ENCODE measurements at places on chromosomes 5 and 9.

DNA sequence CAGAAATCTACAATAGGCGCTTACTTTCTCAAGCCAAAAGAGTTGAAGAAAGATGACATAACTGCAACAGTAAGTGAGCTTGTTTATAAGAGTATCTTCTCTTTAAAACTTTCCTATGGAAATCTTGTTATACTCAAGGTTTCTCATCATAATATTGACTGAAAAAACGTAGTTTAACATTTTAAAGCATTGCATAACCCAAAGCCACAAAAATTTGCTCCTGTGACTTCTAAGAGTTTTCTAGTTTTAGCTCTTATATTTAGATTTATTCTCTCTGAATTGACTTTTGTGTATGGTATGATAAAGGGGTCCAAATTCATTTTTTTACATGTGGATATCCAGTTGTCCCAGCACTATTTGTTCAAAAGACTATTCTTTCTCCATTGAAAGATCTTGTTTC is 15.2 kb downstream of the WDR36 start:
- peak; percentile 4 for DNase-seq
- H3K27ac ChIP-seq = no peak overlapping the region
- no peak overlapping the region for H3K4me3 ChIP-seq
- H3K4me1 ChIP-seq = no peaks in the 10 kb centered on the region
- peaks cover 6% of the 10 kb centered on the region for H3K36me3 ChIP-seq

DNA sequence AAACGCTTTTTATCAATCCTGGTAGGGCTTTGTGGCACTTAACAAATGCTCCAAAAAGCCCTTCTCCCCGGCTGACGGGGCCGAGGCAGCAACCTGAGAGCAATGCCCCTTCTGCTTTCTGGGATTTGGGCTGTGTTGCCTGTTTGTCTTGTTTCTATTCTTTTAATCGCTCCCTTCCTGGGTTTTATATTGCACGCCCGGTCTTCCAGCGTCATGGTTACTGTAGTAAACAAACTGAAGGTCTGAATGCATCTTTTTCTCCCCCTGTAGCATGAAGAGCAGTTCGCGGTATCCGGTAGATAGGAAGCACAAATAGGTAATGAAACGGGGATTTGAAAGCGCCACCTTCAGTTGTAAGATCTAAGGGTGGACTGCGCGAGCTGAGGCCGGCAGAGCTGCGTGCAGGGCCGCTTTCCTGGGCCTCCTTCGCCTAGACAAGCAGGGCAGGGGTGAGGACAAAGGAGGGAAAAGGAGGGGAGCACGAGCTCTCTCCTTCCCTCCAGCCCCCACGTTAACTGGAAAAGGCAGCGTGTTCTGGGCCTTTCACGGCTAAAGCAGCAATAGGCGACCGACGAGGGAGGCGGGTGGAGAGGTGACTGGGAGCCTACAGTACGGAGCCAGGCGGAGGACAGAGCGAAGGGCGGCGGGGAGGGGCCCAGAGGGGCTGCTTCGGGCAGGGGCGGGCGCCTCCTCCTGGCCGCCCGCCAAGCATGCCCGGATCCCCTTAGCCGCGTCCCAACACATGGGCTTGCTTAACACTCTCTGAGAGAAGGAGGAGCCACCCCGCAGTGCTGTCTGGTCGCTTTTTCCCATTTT is 49.3 kb upstream of the ZNF366 start:
- no peaks in the 10 kb centered on the region for H3K27me3 ChIP-seq
- H3K4me1 ChIP-seq = peaks cover 4% of the 10 kb centered on the region
- DNase-seq = peak; percentile 90
- H3K4me3 ChIP-seq = peak overlapping the region; percentile 46
- H3K36me3 ChIP-seq = no peaks in the 10 kb centered on the region

GRCh38 chr5:78005021-78005785 is 229.1 kb upstream of the TBCA start:
- no peaks in the 10 kb centered on the region for H3K36me3 ChIP-seq
- DNase-seq = peak; percentile 83
- no peaks in the 10 kb centered on the region for H3K4me1 ChIP-seq
- H3K27me3 ChIP-seq = no peaks in the 10 kb centered on the region
- H3K4me3 ChIP-seq = no peak overlapping the region
- no peak overlapping the region for H3K27ac ChIP-seq

DNA sequence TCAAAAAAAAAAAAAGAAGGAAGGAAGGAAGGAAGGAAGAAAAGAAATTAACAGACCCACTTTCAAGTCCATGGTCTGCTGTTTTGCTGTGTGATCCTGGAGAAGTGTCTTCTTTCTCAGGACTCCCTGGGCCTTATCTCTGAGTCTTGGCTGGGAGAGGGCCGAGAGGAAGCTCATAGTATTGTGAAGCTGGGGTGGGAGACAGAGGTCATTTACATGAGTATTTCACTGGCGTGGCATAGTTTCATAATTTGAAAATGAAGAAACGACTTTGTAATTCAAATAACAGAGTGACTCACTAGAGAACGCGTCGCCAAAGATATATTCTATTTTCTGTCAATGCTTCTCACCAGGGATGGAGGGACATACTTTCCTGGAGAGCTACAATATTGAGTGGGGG is 2.4 kb upstream of the C9orf50 start:
- peaks cover 2% of the 10 kb centered on the region for H3K27me3 ChIP-seq
- no peak overlapping the region for H3K4me3 ChIP-seq
- no peak overlapping the region for H3K27ac ChIP-seq
- peaks cover 15% of the 10 kb centered on the region for H3K4me1 ChIP-seq
- peaks cover 7% of the 10 kb centered on the region for H3K36me3 ChIP-seq

DNA sequence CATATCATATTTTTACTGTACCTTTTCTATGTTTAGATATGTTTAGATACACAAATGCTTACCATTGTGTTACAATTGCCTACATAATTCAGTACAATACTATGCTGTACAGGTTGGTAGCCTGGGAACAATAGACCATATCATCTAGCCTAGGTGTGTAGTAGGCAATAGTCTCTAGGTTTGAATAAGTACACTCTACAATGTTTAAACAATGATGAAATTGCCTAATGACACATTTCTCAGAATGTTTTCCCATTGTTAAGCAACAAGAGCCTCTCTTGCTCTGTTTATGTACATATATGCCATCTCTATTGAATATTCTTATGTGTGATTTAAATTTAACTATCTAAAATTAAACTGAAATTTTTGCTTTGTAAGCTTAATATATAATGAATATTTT is 209.6 kb upstream of the ST8SIA4 start:
- no peaks in the 10 kb centered on the region for H3K36me3 ChIP-seq
- DNase-seq = no peak
- no peak overlapping the region for H3K27ac ChIP-seq
- no peaks in the 10 kb centered on the region for H3K27me3 ChIP-seq

- no peak overlapping the region for H3K27ac ChIP-seq
- H3K4me1 ChIP-seq = no peaks in the 10 kb centered on the region
- H3K36me3 ChIP-seq = no peaks in the 10 kb centered on the region
- no peaks in the 10 kb centered on the region for H3K27me3 ChIP-seq
Measured at GRCh38 chr9:89955144-89955543, 350.3 kb downstream of the GADD45G start.

DNA sequence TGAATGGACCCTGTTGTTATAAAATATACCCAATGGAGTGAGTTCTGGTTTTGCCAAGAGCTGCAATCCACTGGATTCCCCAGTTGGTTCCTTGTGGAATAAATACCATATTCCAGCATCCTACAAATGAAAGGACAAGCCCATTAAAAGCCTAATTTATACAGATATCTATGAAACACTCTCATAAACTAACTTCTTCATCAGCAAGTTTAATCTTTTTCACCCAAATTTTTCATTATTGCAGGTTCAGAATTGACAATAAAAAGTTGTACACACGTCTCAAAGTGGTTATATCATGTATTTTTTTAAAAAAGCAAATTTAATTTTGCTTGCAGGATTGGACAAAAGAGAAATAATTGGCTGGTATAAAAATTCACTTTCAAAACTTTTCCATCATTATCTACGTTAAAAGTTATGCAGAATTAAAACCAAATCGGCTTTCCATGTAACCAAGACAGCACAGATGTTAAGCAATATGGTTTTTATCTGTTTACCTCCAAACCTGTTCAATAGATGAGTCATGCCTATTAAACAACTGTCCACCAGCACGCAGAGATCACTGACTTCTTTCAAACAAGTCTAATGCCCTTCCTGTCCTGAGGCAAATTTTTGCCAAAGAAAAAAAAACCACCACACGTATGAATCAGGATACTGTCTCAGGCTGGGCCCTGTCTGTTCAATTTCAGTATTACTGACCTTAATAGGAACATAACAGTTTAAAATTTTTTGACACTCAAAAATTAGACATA is 42.5 kb downstream of the CEMIP2 start:
- H3K4me1 ChIP-seq = peaks cover 2% of the 10 kb centered on the region
- H3K27ac ChIP-seq = no peak overlapping the region
- no peak overlapping the region for H3K4me3 ChIP-seq
- DNase-seq = peak; percentile 84
- H3K36me3 ChIP-seq = peaks cover 30% of the 10 kb centered on the region
- no peaks in the 10 kb centered on the region for H3K27me3 ChIP-seq

- H3K36me3 ChIP-seq = no peaks in the 10 kb centered on the region
- H3K4me3 ChIP-seq = peak within 1 kb of the TSS; percentile 75
- H3K27ac ChIP-seq = no peak within 1 kb of the TSS
- H3K27me3 ChIP-seq = peaks cover 20% of the 10 kb centered on the region
- peaks cover 11% of the 10 kb centered on the region for H3K4me1 ChIP-seq
Measured at GRCh38 chr9:21994556-21995005, at the start of gene CDKN2B-AS1. CDKN2B-AS1 (plus strand) TSS chr9:21994791.

DNA sequence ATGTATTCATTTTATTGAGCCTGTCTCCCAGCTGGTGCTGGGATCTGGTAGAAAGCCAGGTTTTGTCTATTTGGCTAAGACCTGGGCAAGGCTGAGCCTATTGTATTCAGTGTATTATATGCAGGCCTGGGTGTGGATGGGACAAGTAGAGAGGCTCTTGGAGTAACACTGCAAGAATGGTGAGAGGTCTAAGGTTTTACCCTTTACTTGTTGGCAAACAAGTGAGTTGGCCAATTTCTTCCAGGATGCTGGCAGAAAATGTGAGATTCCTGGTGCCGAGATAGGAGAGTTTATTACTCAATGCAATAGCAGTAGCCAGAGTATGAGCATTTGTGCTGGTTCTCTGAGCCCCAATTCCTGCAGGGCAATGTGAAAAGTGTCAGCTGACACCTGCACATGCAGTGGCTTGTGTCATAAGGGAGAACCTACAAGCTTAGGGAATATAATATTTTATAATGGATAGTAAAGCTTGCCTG is 141.7 kb upstream of the PRLR start:
- H3K27ac ChIP-seq = no peak overlapping the region
- H3K27me3 ChIP-seq = no peaks in the 10 kb centered on the region
- H3K4me1 ChIP-seq = peaks cover 5% of the 10 kb centered on the region
- peak; percentile 73 for DNase-seq
- H3K4me3 ChIP-seq = no peak overlapping the region

GRCh38 chr5:110045158-110045557 is 355.4 kb downstream of the MAN2A1 start:
- H3K27me3 ChIP-seq = no peaks in the 10 kb centered on the region
- no peaks in the 10 kb centered on the region for H3K4me1 ChIP-seq
- DNase-seq = peak; percentile 20
- H3K36me3 ChIP-seq = no peaks in the 10 kb centered on the region

DNA sequence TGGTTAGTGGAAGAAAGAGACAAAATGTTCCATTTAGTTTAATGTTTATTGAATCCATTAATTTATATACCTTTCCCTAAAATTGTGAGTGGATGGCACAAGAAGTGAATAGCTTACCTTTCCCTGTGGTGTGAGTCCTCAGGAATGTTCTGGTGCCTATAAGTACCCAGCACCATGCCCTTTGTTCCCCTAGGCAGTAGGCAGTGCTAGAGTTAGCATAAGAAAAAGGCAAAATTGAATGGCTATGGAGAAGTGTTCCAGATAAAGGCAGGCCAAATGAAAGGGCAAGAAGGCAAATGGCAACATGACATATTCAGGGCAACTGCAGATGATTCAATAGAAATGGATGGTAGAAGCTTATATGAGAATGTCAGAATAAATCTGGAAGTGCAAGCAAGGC is 370.8 kb upstream of the PTGER4 start:
- H3K4me3 ChIP-seq = no peak overlapping the region
- no peak overlapping the region for H3K27ac ChIP-seq
- H3K36me3 ChIP-seq = no peaks in the 10 kb centered on the region
- no peak for DNase-seq
- no peaks in the 10 kb centered on the region for H3K27me3 ChIP-seq

DNA sequence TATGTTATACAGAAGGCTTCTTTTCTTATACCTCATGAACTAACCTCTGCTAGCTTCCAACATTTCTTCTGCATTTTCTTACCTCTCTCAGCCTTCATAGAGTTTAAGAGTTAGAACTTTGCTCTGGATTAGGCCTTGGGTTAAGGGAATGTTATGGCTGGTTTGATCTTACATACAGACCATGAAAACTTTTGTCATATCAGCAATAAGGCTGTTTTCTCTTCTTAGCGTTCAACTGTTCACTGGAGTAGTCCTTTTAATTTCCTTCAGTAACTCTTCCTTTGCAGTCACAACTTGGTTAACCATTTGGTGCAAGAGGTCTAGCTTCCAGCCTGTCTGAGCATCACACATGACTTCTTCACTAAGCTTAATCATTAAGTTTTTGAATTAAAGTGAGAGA is 329.0 kb upstream of the CCNG1 start:
- no peak for DNase-seq
- no peak overlapping the region for H3K4me3 ChIP-seq
- no peaks in the 10 kb centered on the region for H3K27me3 ChIP-seq
- no peaks in the 10 kb centered on the region for H3K36me3 ChIP-seq
- no peaks in the 10 kb centered on the region for H3K4me1 ChIP-seq

GRCh38 chr9:13478160-13478559 is 198.7 kb upstream of the MPDZ start:
- H3K4me3 ChIP-seq = no peak overlapping the region
- no peaks in the 10 kb centered on the region for H3K36me3 ChIP-seq
- DNase-seq = no peak
- no peaks in the 10 kb centered on the region for H3K27me3 ChIP-seq
- no peak overlapping the region for H3K27ac ChIP-seq

- no peak overlapping the region for H3K27ac ChIP-seq
- no peak overlapping the region for H3K4me3 ChIP-seq
- DNase-seq = no peak
- H3K36me3 ChIP-seq = no peaks in the 10 kb centered on the region
- H3K4me1 ChIP-seq = no peaks in the 10 kb centered on the region
Measured at GRCh38 chr5:30392897-30393296, 800.6 kb upstream of the CDH6 start.

GRCh38 chr9:122510502-122510901 is at the start of gene OR1J2:
OR1J2 (plus strand) TSS chr9:122510802; CDS start chr9:122510802, 0 bp downstream.
- no peaks in the 10 kb centered on the region for H3K27me3 ChIP-seq
- no peaks in the 10 kb centered on the region for H3K36me3 ChIP-seq
- no peaks in the 10 kb centered on the region for H3K4me1 ChIP-seq
- H3K4me3 ChIP-seq = peak within 1 kb of the TSS; percentile 48

- H3K27me3 ChIP-seq = no peaks in the 10 kb centered on the region
- no peaks in the 10 kb centered on the region for H3K4me1 ChIP-seq
- no peak overlapping the region for H3K4me3 ChIP-seq
- peak; percentile 37 for DNase-seq
Measured at GRCh38 chr5:149151717-149152116, 10.4 kb downstream of the ABLIM3 start.

- no peaks in the 10 kb centered on the region for H3K27me3 ChIP-seq
- H3K27ac ChIP-seq = no peak overlapping the region
- no peak for DNase-seq
- H3K4me3 ChIP-seq = no peak overlapping the region
Measured at GRCh38 chr5:160097991-160098390, 21.3 kb downstream of the PWWP2A start.
